ENCODE measurements at places on chromosomes 11 and 22.

- DNase-seq, result no peak
These were observed 17.1 kb downstream of the KDM2A start for GRCh38 chr11:67136156-67136555.

GRCh38 chr11:76627606-76628005 lies 42.9 kb downstream of the LRRC32 start:
- no peak for DNase-seq

GRCh38 chr22:42116848-42117424 lies 13.7 kb downstream of the CYP2D6 start:
- peak; percentile 10 for DNase-seq

- DNase-seq, result no peak
These were observed 1.8 kb downstream of the LDHAL6A start for GRCh38 chr11:18457450-18457849.

- DNase-seq, result peak; percentile 79
These were observed 20.3 kb upstream of the MICAL3 start for GRCh38 chr22:18044548-18045271.

DNA sequence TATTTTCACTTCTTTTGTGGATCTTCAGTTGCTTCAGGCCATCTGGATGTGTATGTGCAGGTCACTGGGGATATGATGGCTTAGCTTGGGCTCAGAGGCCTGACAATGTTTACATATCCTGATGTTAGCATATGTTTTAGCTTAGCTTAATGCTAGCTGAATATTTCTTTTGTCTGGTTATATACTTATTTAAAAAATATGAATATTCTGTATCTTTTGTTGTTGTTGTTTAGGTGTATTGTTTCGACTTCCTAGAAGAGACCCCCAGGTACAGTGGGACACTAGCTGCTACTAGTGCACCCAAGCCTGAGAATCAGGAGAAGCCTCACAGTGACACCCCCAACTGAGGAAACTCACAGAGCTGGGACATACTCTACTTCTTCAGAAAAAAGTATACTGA lies at the start of gene KDM4E:
KDM4E (plus strand) TSS at position 301 of the 400 bp plus-strand sequence. CDS start 300 bp downstream, outside the sequence.
- DNase-seq, result no peak

DNA sequence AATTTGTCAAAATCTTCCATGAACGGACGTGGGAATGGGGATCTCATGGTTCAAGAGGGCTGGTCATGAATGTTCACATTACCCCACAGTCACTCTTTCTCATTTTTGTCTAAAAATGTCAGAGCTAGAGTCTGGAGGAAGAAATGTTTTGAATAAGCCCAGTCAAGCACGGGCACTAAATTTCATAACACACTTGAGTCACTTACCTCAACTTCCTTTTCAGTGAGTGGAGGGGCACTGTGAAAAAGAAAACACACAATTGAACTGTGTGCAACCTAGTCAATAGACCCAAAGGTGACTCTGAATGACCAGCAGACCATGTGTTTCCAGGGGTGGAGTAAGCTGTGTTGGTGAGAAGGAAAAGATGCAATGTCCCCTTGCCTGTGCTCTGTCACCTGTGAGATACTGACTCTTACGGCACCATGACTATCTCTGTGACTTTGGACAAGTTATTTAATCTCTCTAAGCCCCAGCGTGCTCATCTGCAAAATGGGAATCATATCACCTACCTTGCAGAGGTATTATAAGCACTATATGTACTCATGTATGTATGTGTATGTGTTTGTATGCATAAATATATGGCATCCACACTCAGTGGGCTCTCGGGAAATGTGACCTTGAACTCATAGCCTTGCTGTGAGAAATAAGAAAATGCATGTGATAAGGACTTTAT lies 38.2 kb upstream of the LYVE1 start:
- DNase-seq, result no peak

GRCh38 chr11:71551711-71552110 lies 3.5 kb downstream of the KRTAP5-9 start:
- DNase-seq, result no peak

GRCh38 chr11:39745401-39745800 lies 1714.1 kb downstream of the LRRC4C start:
- no peak for DNase-seq

DNA sequence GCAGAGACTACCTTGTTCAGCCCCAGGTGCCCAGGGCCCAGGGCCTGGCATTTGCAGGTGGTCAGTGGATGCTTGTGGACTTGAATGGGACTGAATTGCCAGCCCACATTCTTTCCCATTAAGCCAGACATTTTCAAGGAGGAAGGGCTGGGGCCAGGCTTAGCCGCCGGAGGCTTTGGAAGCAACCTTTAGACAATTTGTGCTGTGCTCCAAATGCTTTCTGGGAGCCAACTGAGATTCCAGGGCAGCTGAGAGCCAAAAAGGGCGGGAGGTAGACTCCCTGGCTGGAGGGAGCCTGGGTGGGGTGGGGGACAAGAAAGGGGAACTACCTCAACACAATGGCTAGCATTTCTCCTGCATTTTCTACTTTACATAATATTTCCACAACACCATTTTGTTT lies 54.8 kb upstream of the TIMP3 start:
- DNase-seq, result no peak

All from myocyte (in vitro differentiated cells).